CD4-positive, alpha-beta T cell treated with Interleukin-17A for 1 hour (primary cell): ENCODE measurements at places on chromosomes 3 and 15.

GRCh38 chr15:65833501-65834205 lies 35.6 kb upstream of the RAB11A start:
- DNase-seq = no peak

- peak; percentile 67 for DNase-seq
Measured at GRCh38 chr3:49724586-49724985, 835 bp upstream of the GMPPB start.

GRCh38 chr15:57364282-57365007 lies 11.9 kb upstream of the CGNL1 start:
- no peak for DNase-seq

DNA sequence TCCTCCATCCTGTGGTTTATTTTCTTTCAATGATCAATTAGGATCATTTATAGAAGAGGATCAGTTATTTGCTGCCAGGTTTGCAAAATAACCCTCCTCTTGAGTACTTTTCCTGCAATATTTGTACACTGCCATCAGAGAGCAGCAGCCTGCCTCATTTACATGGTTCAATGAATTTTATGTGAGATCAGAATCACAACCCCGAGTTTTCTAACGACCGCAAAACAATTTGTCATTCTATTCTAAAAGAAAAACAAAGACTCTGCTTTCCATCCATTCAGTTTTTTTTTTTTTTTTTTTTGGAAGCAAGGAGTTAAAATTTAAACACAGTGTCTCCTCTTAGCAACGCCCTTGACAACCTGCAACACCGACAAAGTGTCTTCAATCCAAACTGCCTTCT lies 146.9 kb downstream of the RAB11A start:
- DNase-seq = no peak

DNA sequence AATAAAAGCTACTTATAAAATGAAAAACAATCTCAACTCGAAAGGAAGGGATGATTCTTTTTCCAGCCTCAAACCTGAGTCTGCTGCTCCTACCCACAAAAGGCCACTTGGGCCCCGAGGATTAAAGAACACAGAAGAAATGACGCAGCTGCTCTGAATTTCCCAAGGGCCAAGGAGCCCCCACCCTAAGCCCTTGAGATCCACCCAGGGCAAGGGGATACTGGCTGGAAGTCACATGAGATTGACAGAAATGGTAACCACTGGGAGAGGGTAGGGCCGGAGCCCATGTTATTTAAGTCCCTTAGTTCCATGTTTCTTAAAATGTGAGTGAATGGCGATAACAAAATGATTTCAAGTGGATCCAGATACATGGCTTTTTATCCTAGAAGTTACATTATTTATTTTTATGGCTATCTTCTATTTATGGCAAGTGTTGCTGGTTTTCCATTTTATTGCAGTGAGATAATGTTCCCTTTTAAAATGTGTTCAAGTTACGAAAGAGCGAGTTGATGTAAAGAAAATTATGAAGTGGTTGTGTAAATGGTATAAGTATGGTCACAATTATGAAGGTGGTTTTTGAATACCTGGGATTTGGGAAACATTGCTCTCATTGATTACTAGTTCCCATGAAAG lies 16.8 kb downstream of the IGDCC4 start:
- DNase-seq = no peak

DNA sequence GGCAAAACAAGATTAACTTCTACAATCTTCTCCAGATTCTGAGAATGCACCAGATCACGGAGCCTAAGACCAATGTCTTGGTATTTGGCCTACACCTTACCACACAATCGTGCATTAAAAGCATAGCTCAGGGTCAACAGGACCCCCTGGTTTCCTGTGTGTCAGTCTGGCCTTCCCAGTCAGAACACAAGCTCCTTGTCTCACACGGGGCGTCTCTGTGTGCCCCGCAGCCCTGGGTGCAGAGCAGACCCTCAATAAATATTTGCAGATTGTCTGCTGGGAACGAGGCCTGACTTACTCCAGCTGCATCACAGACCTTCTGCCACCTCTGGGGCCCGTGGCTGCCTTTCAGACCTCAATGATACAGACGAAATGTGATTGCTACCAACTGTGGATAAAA lies 82.5 kb upstream of the CTNNB1 start:
- no peak for DNase-seq

DNA sequence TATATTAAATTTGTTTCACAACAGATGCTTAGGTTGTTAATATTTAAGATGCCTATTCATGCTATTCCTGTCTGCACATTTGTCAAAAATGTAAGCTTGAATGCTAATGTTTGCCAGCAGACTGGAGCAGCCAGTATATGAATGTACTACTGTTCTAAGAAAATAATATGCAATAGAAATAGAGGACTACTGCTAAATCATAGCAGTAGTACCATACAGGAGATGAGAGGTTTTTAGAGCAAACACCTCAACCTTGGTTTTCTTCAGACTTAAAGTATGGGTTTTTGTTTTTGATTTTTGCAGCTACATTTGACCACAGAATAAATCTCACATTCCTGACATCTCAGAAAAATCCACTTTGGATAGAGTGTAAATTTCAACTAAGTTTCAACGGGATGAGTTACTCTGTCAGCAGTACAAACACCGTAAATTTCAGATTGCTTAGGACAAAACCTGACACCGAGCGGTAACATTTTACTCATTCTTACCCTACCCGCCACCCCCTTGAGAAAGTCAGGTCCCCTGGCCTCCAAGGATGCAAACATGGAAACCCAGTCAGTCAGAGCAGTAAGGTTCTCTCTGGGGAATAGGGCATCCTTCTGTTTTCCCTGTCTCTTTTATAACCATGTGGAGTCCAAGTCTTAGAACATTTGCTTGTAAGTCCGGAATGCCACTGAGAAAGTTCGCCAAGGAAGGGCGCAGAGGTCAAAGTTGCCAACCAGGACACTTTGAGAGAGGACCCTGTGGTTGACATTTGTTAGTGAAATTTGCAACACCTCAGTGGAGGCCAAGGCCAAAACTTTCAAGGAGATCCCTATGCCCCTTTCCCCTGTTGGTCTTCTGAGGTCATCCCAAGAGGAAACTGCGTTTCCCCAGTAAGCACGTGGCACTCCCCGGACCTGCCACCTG lies 17.9 kb upstream of the SATB1 start:
- DNase-seq = no peak

DNA sequence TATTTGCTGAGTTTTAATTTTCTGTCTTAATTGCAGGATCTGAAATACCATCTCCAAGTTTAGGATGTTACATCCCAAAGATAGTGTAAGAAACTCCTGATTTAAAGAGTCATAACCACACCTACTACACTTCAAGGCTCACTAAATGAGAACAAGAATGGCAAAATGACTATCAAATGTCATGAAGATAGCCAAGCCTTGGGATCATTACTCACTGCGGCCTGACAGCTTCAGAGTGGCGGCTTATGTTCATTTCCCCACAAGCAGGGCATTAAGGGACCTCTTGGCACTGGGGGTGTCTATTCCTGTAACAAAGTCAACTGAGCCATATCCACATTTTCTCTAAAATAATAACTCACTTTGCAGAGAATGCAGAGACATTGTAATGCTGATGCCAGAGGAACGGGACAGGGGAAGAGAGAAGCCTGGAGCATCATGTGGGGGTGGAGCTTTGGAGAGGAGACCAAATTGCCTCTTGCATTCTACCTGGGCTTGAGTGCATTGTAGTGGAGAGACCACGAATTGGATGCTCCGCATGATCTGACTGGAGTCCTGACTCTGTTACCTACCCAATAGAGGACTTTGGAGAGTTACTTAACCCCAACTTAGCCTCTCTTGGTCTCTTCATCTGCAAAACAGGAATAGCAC lies 219.2 kb downstream of the OPA1 start:
- DNase-seq = no peak

DNA sequence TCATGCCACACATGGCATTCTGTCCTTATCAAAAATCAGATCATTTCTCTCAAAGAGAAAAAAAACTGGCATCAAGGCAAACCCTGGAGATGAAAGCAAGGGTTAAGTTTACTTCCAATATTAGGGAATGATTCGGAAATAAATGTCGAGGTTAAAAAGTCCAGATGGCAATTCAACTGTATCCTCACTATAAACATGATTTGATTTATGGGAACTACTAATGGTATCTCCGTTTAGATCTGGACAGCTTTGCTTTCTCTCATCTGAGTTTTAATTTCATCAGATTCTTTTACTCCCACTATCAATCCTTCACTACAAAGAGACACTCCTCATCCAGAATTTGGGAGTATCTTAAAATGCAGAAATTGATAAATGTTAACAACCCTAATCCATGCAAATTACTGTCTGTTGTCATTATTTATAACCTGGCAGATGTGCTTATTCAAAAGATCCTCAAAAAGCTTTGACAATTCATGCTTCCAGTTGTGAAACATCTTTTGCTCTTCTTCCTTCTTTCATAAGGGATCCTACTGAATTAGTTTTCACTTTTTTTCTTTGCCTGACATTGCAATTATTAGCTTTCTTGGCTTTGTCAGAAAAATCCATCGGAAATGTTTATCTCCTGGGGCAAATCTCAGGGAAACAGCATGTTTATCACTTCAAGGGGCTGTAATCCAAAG lies 903.2 kb downstream of the MCTP2 start:
- DNase-seq = no peak

DNA sequence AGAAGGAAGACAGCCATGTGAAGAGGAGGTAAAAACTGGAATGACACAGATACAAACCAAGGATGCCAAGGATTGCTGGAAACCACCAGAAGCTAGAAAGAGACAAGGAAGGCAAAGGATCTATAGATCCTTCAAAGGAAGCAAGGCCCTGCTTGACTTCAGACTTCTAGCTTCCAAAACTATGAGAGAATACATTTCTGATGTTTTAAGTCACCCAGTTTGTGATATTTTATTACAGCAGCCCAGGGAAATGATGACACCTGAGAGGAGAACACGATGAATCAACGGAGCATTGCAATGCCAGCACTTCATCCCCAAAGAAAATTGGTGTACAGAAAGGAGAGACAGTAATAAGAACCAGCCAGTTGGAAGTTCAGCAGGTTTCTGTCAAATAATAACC lies 116.3 kb downstream of the MAGI1 start:
- no peak for DNase-seq

DNA sequence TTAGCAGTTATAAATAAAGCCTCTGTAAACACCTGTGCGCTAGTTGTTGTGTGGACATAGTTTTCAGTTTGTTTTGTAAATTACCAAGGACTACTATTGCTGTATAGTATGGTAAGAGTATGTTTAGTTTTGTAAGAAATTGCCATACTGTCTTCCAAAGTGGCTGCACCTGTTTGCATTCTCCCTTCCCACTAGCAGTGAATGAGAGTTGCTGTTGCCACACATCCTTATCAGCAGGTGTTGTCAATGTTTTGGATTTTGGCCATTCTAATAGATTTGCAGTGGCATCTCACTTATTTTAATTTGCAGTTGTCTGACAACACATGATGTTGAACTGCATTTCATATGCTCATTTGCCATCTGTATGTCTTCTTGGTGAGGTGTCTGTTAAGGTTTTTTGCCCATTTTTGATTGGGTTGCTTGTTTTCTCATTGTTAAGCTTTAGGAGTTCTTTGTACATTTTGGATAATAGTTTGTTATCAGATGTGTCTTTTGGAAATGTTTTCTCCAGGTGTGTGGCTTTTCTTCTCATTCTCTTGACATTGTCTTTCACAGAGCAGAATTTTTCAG lies 14.9 kb downstream of the TCAIM start:
- DNase-seq = no peak

GRCh38 chr3:80408030-80408721 lies 640.4 kb upstream of the ROBO1 start:
- DNase-seq = no peak

GRCh38 chr3:60675424-60675823 lies 575.8 kb downstream of the FHIT start:
- no peak for DNase-seq

GRCh38 chr15:39118510-39118909 lies 462.4 kb upstream of the THBS1 start:
- no peak for DNase-seq

- DNase-seq = no peak
Measured at GRCh38 chr3:192408647-192409200, 318.6 kb downstream of the FGF12 start.

GRCh38 chr15:45458746-45459403 lies 63.7 kb downstream of the SLC30A4 start:
- peak; percentile 86 for DNase-seq

DNA sequence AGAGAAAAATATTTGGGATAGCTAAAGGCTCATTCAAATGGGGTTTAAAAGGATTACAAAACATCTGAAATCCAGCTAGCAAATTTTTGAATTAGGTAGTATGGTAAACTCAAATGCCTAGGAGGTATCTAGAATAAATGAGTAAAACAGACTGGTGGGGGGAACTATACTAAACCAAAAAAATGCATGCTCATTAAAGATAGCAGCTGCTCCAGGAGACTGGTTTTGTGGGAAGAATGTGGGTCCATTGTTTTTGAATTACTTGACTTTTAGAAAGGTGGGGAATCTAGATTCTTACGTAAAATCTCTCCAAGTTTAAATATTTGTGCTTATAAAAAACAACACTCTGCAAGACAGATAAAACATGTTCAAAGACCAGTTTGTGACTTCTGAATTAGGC lies 73.8 kb downstream of the LEKR1 start:
- DNase-seq = no peak

- no peak for DNase-seq
Measured at GRCh38 chr3:140599009-140599408, 78.9 kb upstream of the TRIM42 start.

DNA sequence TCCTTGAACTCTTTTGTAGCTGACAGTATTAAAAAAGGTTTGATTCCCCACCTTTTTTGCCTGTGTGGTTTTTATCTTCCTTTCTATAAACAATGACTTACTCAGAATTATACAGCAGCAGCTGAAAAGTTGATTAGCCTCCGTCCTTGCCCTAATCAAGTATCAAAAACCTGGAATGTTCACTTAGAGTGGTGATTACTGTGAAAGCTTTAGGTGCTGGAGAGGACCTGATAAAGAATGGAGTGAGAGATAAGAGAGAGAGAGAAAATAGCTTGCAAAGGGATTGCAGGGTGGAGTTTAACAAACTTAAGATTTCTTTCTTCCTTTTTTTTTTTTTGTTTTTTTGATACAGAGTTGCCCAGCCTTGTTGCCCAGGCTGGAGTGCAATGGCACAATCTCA lies 6.7 kb downstream of the CGNL1 start:
- DNase-seq = no peak

DNA sequence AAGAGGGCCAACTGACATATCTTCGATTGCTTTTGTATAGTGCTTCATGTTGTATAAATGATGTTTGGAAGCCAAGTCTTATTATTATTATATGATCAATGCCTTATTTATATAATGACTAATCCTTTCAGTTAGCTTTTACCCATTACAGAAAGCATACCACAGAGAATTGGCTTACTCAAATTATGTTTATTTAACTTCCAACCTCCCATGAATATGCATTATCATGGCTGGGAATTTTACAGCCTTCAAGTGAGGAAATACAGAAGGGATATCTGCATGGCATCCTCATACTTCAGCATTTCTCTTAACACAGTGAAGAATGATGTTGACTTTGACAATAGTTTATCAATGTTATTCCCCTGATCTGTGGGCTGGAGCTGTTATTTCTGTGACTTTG lies 225.9 kb upstream of the GAP43 start:
- no peak for DNase-seq
